ENCODE measurements at places on chromosomes 7 and 10. TPM values are rescaled to one million over a fixed set of nuclear protein-coding genes. Genes with fewer than 3 reads are reported as not detected.

- no peak for DNase-seq
Measured at GRCh38 chr10:123413353-123413752, 252.8 kb upstream of the GPR26 start.

DNA sequence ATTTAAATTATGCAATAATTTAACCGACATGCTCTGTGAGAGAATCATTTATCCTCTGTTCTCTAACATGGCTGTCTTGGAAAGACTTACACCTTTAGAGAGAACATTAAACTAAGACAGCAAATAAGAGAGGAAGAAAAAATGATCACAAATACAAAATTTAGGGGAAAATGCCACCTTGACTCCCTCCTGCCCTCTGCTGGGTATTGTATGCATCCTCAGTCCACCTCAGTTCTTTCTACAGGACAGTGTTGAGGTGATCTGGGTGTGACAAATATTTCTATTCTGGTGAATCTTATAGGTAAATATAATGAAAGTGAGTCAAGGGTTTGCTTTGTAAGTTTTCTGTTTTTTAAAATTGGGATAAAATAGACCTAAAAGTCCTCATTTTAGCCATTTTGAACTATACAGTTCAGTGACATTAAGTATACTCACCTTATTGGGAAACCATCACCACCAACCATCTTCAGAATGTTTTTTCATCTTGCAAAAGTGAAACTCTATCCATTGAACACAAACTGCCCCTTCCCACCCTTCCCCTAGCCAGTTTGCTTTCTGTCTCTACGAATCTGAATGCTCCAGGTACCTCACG is 61.5 kb upstream of the ELMO1 start:
- DNase-seq = no peak

DNA sequence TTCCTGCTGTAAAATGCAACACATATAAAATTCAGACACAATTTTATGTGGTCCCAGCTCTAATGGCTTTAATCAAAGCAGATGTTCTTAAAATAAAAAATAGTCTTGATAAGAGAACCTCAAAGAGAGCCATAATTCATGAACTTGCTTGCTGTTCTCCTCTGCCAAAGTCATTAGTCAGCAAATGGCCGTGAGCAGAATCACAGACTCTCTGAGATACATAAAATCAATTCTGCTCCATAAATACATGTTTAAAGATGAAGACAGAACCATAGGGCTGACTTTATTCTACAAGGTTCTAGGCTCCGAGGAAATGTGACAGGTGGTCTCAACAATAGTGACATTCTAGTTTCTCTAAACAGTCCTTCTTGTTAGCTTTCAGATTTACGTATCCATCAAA is 29.8 kb downstream of the HSPA12A start:
- DNase-seq = no peak

PAPOLB gene
- total RNA-seq = under 0.01 TPM

MYH16 gene
- under 0.01 TPM for total RNA-seq

ERVW-1 gene
- not detected for total RNA-seq

ZNF425 gene
- total RNA-seq = 4.4 TPM

HOXA13 gene
- not detected for total RNA-seq

ARF5 gene
- total RNA-seq = 196 TPM

Data from mammary epithelial cell (primary cell).